ENCODE measurements at places on chromosomes 1 and 21.
A peak's percentile ranks its signal among the peaks of the same experiment; 100 is the strongest.

DNA sequence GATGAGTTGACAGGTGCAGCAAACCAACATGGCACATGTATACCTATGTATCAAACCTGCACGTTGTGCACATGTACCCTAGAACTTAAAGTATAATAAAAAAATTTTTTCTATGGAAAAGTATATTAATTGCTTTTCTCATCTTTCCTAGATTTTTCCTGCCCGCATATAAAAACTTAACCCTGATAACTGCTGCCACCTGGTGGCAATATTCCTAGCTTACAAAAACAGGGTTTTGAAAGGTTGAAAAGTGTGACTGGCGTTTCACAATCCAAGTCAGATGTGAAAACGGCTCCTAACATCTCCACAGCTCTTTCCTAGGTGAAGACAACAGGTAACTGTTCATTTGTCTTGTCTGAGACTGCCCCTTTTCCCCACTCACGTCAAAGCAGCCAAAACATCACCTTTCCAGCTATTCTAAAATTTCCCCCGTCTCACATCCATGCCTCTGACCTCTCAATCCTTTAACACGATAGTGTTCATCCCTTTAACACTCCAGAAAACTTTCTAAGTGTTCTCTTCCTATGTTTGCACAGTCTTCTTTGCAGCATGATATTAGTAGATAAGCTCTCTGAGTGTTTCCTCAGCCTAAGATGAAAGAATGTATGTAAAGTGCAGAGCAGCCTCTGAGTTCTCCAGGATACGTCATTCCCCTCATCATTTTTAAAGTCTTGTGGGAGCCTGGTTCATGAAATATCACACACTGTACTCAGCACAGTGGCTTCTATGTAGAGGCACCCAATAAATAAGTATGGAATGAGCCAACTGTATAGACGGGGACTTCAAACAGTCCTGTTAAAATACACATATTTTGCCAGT is 27.5 kb downstream of the OVGP1 start:
- peak; percentile 49 for DNase-seq

DNA sequence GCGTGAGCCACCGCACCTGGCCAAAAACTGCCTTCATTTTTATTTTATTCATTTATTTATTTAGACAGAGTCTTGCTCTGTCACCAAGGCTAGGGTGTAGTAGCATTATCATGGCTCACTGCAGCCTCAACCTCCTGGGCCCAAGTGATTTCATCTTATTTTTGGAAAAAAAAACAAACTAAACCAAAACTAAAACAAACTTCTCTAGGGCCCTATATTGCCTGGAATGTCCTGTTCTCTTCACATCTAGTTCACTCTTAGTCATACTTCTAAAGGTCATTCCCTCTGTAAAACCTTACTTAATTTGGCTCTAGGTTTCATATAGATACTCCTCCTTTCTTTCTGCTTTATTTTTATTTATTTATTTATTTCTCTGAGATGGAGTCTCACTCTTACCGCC is 15.6 kb downstream of the RPS27 start:
- no peak for DNase-seq

DNA sequence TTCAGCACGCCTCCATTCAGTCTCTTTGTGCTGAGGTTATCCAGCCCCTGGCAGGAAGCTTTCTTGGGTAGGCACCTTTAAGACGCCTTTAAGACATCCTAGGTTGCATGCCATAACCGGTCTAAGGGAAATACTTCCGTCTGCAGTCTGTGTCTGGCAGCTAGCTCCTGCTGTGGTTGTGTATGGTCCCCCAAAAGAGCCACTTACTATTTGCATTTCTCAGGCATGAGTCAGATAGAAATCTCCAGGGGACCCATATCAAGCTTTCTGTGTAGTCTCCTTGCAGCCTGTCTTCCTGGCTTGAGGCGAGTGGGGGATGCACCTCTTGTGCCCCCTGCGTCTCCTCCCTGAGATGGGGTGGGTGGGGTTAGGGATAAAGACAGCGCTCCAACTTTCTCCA is 10.0 kb upstream of the RYR2 start:
- DNase-seq, result no peak

DNA sequence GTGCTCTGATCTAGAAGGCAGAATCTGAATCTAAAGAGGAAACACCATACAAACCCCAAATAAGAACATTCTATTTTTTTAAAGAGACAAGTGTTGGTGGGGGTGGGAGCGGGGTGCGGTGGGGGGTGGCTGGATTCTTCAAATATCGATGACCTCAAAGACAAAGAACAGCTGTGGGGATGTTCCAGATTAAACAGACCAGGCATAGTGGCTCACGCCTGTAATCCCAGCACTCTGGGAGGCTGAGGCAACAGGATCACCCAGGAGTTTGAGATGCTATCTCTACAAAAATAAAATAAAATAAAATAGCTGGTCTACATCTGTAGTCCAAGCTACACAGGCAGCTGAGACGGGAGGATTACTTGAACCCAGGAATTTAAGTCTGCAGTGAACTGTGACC is 5.0 kb downstream of the ATP1A4 start:
- no peak for DNase-seq

GRCh38 chr1:91854852-91855534 is 31.0 kb downstream of the TGFBR3 start:
- DNase-seq, result no peak

GRCh38 chr1:240803151-240803550 is 191.2 kb upstream of the GREM2 start:
- DNase-seq, result no peak

DNA sequence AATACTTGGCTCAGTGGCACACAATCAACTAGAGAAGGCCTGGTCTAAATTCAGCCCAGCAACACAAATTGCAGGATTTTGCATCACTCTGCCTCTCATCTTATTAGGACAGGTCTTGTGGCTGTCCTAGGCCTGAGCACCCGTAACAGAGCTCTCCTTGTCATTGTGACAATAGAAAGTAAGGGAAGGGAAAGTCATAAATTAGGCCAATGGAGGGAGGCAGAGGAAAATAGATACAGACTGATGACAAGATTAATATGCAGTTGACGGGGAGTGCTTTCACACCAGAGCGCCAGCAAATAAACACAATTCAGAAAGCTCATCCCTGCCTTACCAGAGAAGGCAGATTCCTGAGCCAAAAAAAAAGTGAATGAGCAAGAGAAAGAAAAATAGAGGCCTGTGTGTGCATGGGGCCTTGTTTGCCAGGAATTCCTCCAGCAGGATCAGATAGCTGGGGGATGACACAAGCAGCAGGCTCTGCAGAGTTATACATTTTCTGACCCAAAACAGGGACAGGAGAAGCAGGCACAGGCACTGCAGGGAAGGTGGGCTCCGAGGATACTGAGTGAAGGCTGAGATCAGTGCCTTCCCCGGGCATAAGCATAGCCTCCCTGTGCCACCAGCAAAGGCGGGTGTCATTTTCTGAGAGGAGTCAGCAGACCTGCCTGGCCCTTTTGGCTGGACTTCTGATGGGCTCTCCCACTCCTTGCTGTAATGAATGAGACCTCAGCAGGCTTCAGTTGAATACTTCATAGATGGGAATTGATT is 110.0 kb upstream of the SPAG17 start:
- DNase-seq, result no peak

DNA sequence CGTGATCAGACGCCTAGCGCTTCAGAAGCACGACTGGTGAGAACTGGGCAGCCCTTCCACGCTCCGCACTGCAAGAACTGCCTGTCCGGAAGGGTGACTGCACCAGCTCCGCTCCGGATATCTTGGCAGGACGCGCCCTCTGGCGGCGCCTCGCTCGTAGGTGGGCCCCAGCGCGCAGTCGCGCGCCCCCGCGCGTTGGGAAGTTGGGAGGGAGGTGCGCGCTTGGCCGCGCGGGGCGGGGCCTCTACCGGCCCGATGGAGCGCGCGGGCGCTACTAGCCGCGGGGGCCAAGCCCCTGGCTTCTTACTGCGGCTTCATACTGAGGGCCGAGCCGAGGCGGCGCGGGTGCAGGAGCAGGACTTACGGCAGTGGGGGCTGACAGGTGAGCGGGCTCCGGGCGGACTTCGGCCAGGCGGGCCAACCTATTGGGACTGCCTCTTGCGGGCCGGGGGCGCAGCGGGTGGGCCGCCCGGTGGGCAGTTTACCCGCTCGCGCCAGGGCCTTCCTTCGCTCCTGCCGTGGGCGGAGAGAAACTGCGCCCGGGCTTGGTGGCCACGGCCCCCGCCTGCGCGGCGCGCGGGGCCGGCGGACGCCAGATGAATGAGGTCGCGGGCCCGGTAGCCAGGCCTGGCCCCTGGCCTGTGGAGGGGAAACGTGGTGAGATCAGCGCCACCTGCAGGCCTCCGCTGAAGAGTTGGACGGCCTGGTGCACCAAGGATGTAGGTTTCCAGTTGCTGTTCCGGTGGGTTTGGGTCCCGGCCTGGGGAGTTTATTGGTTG is at the start of gene CHD1L:
Gene CHD1L, plus strand, starts transcription at position 236 of the 779 bp plus-strand sequence. Its CDS starts 20 bp downstream, at position 256.
- DNase-seq, result peak; percentile 98
